ENCODE measurements at places on chromosomes 7 and 10. TPM values are rescaled to one million over a fixed set of nuclear protein-coding genes. Genes with fewer than 3 reads are reported as not detected.

DNA sequence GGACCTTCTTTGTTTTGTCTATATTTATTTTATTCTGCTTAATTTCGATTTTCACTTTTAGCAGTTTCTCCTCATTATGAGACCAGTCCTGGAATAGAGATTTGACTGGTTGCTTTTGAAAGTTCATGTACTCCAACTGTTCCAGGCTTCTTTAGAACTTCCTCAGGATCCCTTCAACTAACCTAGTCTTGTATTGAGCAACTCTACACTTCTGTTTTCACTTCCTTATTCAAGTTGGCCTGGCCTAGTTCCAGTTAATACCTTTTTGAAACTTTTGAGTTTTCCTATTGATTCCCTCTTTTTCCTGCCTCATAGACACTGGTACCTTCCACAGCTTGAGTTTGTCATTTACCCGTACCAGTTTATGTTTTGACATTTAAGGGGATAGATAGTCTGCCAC lies 421.7 kb downstream of the ATRNL1 start:
- DNase-seq = no peak

Gene CXCL12
- total RNA-seq = 56.2 TPM

- no peak for DNase-seq
Observed at GRCh38 chr7:117068511-117069145, 115.3 kb downstream of the ST7 start.

- no peak for DNase-seq
Observed at GRCh38 chr7:85114342-85114741, 72.5 kb downstream of the SEMA3D start.

Gene FKBP6
- not detected for total RNA-seq

DNA sequence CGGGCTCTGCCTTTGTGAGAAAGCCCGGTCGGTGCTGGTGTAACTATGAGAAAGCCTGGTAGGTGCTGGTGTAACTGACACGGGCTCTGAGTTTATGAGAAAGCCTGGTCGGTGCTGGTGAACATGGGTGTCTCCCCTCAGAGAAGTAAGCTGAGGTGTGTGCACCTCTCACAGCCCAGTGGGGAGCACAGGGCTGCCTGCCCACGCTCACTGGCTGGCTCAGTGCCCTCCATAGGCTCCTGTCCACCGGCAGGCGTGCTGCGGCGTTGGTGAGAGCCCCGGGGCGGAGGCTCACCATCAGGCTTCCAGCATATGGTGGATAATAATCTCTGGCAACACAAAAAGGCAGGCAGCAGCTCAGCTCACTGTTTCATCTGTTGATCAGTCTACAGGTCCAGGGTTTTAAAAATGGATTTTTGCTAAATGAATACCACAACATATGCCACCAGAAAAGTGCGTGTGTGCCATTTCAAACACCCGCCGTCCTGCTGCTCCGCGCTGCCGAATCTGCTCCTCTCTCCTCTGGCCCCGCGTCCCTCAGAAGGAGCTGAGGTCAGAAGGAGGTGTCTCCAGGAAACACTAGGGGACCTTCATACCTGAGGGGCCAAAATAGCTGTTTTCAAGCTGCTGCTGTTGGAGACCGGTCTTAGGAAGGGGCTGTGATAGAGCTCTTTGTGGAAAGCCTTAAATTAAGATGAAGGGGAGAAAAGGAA lies 365.7 kb downstream of the DNAJB6 start:
- DNase-seq = no peak

Gene PTPRN2
- 21.6 TPM for total RNA-seq

GRCh38 chr10:6072215-6072934 lies 10.2 kb upstream of the IL2RA start:
- no peak for DNase-seq

DNA sequence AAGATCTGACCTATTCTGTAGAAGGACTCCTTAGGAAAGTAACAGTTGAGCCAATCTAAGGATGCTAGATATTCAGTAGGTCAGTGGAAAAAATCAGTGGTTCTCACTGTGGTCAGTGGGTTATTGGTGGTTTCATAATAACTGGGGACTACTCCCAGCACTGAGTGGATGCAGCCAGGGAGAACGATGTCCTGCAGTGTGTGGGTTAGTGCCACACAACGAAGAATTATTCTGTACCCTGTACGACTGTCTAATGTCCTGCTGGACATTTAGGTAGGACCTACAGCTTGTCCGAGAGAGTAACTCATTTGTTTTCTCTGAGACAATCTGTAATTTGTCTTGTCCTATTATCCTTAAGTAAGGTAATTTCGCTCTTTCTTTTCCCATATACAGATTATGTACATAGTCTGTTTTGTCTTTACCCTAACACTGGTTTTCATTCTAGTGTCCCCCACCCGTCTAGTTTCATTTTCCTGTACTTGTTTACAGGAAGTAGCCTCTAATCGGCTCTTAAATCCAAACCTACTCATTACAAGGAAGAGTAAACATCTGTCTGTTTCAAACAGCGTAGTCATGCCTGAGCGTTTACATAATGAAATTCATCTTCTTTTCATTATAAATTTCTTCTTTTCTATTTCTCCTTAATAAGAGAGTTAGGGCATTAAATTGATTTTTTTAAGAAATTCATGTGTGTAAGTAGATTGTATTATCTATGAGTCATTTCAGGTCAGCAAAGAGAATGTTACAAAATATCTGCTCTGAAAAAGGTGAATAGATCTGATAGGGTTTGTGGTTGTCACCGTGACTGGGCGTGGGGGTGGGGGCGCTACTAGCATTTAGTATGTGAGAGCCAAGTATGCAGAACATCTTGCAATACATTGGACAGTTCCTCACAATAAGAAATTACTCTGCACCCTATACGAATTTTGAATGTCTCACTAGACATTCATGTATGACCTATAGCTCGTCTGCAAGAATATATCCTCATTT lies 8.3 kb upstream of the ZC3HAV1L start:
- DNase-seq = peak; percentile 33

Gene KLF14
- total RNA-seq = not detected

DNA sequence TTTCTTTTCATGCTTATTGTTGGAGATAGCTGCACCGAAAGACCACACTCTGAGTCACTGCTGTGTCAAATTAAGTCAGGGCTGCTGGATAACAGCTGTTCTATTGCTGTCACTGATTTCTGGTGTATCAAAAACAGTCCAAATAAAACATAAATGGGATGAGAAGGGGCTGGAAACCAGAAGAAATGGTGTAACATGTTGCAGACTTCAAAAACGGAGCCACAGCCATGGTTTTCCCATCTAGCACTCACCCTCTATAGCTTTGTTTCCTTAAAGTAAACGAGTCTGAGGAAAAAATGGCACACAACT lies 103.3 kb upstream of the DIP2C start:
- DNase-seq = no peak

- no peak for DNase-seq
Observed at GRCh38 chr10:9302140-9302746, 1247.8 kb downstream of the GATA3 start.

DNA sequence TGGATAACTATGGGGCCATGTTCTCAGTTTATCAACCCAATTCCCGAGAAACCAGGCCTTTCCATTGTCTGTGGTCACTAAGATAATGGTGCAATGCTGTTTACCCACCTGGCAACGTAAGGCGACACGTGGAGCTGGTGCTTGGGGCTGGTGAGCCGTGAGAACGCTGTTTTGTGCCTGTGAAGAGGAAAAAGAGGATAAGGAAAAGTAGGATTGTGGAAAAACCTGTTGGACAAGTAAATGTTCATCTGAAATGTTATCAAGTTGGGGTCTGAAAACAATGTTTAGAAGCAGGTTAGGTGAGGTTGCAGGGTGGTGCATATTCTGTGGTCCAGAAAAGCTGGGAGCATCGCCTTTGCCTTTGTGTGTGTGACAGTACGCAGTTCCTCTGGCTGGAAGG lies 88.5 kb downstream of the PPP1R17 start:
- no peak for DNase-seq

GRCh38 chr10:121911421-121911697 lies 16.5 kb downstream of the ATE1 start:
- no peak for DNase-seq

GRCh38 chr10:124717041-124717757 lies 27.0 kb downstream of the FAM53B start:
- DNase-seq = no peak

DNA sequence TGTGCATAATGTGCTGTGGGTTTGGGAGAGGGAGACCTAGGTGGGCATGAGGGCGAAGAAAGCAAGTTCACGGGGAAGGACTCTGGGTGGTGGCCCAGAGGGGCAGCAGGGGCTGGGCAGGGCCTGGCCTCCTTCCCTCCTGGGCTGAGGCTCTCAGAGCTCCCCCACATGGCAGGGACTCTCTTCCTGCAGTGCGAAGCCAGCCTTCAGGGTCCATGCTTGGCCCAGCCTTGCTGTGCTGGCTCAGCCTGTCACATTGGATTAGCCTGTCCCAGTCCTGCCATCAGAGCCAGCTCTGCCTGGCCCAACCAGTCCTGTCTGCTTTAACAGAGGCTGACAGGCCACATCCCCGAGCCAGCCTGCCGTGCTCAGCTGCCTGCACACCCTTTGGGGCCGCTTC lies 20.4 kb upstream of the ZNF488 start:
- DNase-seq = no peak

Gene AKR1C4
- total RNA-seq = not detected

DNA sequence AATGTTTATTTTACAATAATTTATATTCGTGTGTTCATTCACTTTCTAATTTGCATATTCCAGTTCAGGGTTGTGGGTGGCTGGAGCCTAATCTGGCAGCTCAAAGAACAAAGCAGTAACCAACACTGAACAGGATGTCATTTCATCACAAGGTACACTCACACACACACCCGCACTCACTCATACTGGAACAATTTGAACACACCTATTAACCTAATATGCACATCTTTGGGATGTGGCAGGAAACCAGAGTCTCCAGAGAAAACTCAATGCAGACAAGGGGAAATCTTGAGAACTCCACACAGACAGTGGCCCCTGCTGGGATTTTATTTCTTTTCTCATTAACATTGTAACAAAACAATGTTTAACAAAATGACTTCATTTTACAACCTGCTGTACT lies 97.4 kb downstream of the TWIST1 start:
- no peak for DNase-seq

- DNase-seq = peak; percentile 7
Observed at GRCh38 chr10:124003070-124003419, 90.4 kb downstream of the CHST15 start.

- DNase-seq = no peak
Observed at GRCh38 chr7:111727905-111728634, 165.8 kb upstream of the IMMP2L start.

GRCh38 chr10:3236644-3237404 lies 64.2 kb upstream of the PITRM1 start:
- DNase-seq = no peak

- DNase-seq = no peak
Observed at GRCh38 chr10:85647741-85648140, 718.9 kb downstream of the GRID1 start.

GRCh38 chr7:145957160-145957890 lies 159.3 kb upstream of the CNTNAP2 start:
- no peak for DNase-seq

GRCh38 chr10:44198096-44198779 lies 186.7 kb downstream of the CXCL12 start:
- DNase-seq = no peak

Measured in colonic mucosa (tissue), 4 donors.